ENCODE measurements at places on chromosomes 7 and 10.

DNA sequence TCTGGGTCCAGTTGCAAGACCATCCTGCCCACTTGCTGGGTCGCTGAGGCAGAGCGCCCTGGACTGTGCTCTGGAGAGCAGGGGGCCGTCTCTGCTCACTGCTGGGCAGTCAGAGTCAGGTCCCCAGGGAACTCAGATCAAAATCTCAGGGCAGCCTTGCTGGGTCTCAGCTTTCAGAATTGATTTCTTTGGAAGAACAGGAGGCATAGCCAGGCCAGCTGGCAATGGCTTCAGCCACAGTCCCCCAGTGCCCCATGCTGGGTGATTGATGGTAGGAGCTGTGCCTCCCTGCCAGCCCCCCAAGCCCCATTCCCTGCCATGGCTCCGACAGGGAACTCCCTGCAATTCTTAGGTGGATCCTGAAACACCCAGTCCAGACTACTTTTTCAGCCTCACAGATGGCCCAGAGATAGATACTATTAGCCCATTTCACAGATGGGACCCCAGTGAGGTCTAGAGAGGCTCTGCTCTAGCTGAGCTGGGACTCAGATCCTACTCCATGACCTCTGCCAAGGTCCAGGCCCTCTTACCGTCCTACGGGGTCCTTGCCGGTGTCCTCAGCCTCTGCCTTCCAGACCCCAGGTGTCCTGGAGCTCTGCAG is 467 bp downstream of the MMRN2 start:
- no peak for DNase-seq

DNA sequence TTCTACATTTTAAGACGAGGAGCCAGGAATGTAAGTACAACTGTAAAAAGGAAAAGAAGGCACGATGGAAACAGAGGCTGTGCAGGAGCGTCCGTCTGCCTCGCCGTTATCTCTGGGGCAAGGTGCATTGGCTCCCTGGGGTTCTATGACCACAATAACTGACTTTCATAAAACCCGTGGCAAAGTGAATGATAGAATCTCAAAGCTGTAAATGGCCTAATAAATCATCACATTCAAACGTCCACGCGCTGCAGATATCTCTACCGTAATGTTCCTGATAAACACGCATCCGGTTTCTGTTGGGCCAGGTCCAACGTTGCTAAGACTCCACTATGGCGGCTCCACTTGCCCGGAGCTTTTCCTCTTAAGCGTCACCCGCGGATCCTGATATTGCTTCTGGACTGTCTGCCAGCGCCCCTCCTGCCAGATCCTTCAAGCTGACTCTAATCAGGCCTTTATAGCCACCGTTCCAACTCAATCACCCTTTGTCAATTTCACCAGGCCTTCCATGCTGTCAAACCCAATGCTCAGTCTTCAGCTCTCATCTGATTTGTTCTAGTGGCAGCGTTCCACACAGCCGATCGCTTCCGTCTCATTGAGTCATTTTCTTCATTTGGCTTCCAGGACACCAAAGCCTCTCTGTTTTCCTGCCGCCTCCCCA is 265.6 kb upstream of the FOXK1 start:
- DNase-seq = no peak

DNA sequence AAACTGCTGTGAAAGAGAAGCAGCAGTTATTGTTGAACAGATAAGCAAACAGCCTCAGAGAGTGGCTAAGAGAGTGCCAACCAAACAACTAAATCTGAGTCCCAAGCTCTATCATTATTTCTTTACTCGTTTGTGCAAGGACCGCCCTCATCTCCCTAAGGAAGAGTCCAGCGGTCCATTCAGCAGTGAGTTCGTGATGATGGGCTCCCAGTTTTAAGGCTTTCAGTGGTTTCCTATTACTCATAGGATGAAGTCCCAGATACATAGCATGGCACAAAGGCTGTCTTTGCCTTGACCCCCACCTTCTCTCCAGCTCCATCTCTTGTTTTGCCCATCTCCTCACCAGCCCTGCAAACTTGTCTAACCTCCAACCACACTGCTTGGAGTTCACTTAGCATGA is 24.3 kb upstream of the PDE1C start:
- DNase-seq = no peak

DNA sequence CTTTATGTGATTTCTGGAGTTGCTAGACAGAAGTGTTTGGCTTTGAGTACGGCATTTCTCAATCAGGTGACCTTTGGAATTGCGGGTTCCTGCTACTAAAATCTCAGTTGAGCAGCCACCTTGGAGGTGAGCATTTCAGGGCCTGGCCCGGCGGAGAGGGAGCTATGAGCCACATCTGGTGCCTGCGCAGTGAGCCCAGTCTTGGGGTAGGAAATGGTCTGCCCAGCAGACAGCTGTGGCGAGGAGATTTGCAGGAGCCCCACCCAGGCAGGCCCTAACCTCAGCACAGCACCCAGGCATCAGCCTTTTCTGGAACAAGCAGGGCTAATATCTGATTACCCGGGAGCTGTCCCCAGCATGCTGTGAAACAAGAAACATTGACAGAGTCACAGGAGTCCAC is 547.9 kb upstream of the FOXK1 start:
- DNase-seq = no peak

DNA sequence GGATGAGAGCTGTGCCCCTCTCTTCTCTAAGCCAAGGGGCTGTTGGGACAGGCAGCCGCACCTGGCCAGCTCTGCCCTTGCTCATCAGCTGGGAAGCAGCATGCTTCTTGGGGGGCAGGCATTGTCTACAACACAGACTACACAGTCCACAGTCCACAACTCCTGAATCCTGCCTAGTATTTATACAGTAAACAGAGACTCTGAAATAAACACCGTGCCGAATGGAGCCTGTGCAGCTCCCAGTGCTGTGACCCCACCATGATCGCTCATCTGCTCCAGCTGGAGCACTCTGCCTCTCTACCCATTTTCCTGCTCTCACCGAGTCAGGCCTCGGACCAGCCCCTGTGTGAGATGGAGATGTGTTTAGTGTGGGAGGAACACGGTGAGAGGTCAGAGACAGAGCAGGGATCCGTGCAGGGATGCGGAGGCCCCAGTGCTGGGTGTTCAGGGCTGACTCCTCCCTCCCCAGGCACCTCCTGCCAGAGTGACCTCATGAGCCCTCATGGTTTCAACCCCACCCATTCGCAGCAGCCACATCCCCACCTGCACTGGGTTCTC is 608.0 kb downstream of the DNAJB6 start:
- DNase-seq = no peak

DNA sequence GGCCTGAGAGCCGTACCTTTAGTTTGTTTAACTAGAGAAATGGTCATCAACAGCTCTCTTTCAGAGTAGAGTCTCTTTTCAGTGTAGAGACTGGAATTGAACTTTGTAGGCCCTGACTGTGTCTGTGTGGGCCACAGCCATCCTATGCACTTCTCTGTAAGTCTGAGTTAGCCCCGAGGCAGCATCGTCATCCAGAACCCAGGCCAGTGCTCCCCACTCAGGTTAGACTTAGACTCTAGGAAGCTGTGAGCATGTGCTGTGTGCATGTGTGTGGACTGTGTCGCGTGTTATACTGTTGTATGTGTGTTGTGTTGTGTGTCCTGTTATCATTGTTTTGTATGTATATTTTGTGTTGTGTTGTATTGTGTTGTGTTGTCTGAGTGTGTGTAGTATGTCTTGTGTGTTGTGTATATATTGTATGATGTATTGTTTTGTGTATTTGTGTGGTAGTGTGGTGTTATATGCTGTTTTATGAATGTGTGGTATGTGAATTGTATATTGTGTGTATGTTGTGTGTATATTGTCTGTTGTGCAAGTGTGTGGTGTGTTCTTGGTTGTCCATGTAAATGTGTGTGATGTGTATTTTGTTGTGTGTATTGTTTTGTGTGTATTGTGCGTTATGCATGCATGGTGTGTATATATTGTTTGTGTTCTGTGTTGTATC is 18.1 kb upstream of the NCAPG2 start:
- no peak for DNase-seq

GRCh38 chr10:115851695-115852094 is 421.3 kb downstream of the GFRA1 start:
- no peak for DNase-seq

- no peak for DNase-seq
Measured at GRCh38 chr7:10483671-10484070, 490.0 kb upstream of the PHF14 start.

DNA sequence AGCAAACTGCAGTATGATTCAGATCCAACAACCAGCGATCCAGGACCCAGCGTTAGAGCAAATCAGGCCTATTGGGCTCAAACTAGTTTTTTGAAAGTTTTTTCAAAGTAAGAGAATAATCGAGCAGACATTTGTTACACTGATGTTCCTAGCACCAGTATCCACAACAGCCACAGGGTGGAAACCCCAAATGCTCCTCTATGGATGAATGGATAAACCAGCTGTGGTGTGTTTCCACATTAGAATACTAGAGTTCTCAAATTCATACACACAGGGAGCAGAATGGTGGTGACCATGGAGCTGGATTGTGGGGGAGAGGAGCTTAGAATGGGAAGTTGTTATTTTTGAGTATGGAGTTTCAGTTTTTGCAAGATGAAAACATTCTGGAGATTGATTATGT is 60.7 kb downstream of the PDIA4 start:
- no peak for DNase-seq

- DNase-seq = no peak
Measured at GRCh38 chr7:122847871-122848473, 38.3 kb downstream of the CADPS2 start.

GRCh38 chr7:119916501-119916900 is 356.5 kb upstream of the KCND2 start:
- no peak for DNase-seq

- no peak for DNase-seq
Measured at GRCh38 chr10:44865289-44865671, 45.9 kb upstream of the TMEM72 start.

GRCh38 chr7:101688183-101688831 is 59.2 kb upstream of the MYL10 start:
- no peak for DNase-seq

- DNase-seq = no peak
Measured at GRCh38 chr10:35875016-35875676, 233.1 kb upstream of the FZD8 start.

DNA sequence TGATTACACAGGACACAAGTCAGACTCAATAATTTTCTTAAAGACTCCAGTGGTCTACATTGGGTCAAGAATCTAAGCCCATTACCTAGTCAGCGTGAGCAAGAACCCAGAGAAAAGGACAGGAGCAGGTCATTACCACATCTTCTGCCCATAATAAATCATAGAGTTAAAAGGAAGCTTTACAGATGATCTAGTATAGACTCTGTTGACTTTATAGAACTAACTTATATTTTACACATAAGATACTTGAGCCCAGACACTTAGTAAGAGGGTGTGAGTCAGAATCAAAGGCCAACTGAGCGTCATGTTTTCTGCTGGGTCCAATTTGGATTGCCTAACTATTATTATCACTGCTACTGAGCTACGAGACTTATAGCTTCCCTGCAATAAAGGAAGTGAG is 206.1 kb upstream of the NPSR1 start:
- no peak for DNase-seq

- DNase-seq = no peak
Measured at GRCh38 chr7:113256883-113257531, 138.7 kb upstream of the SMIM30 start.

GRCh38 chr7:110719741-110720140 is 371.2 kb upstream of the LRRN3 start:
- no peak for DNase-seq

GRCh38 chr10:109126016-109126415 is 797.3 kb downstream of the XPNPEP1 start:
- DNase-seq = no peak

DNA sequence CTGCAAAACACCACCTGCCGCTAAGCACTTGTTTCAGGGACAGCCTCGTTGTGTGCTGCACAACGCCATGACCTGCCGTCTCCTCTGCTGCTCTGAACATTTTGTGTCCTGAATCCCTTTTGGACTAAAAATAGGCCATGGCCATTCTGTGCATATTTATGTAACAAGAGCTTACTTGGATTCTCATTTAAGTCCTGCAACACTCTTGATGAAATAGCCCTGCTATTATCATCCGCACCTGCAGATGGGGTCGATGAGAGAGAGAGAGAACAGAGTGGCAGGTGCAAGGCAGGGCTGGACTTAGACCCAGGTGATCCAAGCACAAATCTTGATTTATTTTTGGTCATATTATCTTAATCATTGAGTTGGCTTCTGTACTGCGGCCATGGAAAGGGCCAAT is 121.2 kb upstream of the PRKCQ start:
- DNase-seq = no peak

GRCh38 chr7:150384406-150385301 is 5.5 kb downstream of the ZNF775 start:
- no peak for DNase-seq

GRCh38 chr7:82472966-82473365 is 29.4 kb upstream of the CACNA2D1 start:
- DNase-seq = no peak

DNA sequence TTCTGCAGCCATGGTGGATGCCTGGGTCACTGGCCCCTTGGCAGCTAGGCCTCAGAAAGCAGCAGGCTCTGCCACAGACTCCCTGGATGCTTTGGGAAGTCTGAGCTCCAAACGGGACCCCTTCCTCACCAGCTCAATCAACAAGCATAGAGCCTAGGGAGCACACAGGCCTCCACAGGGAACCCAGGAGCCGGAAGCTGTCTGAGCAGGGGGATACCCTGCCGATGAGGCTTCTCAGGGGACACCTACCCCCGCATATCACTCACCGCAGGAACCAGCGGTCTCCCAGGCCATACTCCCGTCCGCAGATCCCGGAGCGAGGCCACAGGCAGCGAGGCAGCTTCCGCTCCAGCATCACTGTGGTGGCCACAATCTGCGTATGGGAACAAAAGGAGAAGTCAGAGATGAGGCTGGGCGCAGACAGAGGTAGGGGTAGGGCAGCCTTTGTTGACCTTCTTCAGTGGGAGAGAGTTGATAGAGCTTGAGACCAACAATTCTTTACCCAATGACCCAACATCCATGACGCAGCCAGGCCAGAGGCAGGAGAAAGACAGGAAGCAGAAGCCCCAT is 13.4 kb downstream of the TRPV6 start:
- DNase-seq = no peak

All from NCI-H524 treated with DMSO at 0.1 percent for 48 hours (cell line).